ENCODE measurements at places on chromosomes 1 and 21. TPM values are rescaled to one million over a fixed set of nuclear protein-coding genes. Genes with fewer than 3 reads are reported as not detected.

PADI1 gene
- total RNA-seq = not detected

TTC22 gene
- 17.8 TPM for total RNA-seq

IQGAP3 gene
- total RNA-seq = 0.21 TPM

CELA3A gene
- total RNA-seq = not detected

RAB7B gene
- not detected for total RNA-seq

WDR64 gene
- not detected for total RNA-seq

MMP23B gene
- 82.9 TPM for total RNA-seq

CLEC20A gene
- not detected for total RNA-seq

RNF187 gene
- total RNA-seq = 68.6 TPM

GRCh38 chr1:246728311-246728710 lies 4.1 kb downstream of the SCCPDH start:
- no peak for DNase-seq

- no peak for DNase-seq
Measured at GRCh38 chr1:223557130-223557475, 108.4 kb downstream of the CAPN8 start.

GRCh38 chr1:174998569-174999215 lies 1.1 kb upstream of the CACYBP start:
- peak; percentile 84 for DNase-seq

GRCh38 chr1:115301438-115302020 lies 36.5 kb downstream of the NGF start:
- no peak for DNase-seq

DNA sequence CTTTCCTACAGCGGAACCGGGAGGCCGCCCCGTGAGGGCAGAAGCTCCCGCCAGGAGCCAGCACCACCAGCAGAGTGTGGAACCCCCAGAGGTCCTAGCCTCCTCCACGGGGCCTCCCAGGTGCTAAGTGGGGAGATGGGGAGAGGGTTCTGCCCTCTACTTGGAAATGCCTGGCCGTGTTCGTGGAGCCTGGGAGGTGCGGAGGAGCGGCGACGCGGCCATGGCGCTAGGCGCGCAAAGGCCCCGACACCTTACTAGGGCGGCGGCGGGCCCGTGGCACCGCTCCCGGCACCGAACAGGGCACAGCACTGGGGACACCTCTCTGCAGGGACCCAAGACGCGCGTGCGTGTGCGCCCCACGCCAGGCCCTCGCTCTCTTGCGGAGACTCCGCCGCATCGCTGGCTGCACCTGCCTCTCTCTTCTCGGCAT lies 1.3 kb upstream of the CACNA1E start:
- DNase-seq = no peak

GRCh38 chr1:32878183-32878582 lies 7.5 kb upstream of the FNDC5 start:
- DNase-seq = no peak

GRCh38 chr21:17786851-17787181 lies 32.3 kb downstream of the C21orf91 start:
- no peak for DNase-seq

GRCh38 chr1:3113047-3113740 lies 44.2 kb downstream of the PRDM16 start:
- no peak for DNase-seq

- no peak for DNase-seq
Measured at GRCh38 chr1:41794031-41794430, 124.7 kb downstream of the HIVEP3 start.

- DNase-seq = no peak
Measured at GRCh38 chr1:109732390-109732881, 8.4 kb downstream of the GSTM3 start.

DNA sequence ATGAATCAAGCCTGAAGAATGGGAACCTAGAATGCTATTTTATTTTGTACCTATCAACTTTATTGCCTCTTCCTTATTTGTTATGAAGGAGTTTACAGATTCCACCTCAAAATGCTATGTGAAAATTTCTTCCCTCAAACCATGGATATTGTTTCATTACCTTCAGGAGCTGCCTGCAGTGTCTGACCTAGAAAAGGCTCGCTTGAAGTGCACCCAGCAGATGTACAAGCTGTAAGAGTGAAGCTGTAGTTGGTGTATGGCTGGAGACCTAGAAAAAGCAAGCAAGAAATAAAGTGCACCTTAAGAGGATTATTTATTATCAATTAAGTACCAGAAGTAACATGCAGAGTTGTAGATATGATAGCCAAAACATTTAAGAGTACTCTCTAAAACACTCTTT lies 199.4 kb downstream of the KCTD3 start:
- no peak for DNase-seq

- DNase-seq = no peak
Measured at GRCh38 chr1:43275826-43276620, 6.2 kb downstream of the TMEM125 start.

GRCh38 chr1:54653036-54653435 lies 11.4 kb downstream of the MROH7 start:
- DNase-seq = no peak

- DNase-seq = no peak
Measured at GRCh38 chr1:151371370-151372057, 991 bp downstream of the SELENBP1 start.

DNA sequence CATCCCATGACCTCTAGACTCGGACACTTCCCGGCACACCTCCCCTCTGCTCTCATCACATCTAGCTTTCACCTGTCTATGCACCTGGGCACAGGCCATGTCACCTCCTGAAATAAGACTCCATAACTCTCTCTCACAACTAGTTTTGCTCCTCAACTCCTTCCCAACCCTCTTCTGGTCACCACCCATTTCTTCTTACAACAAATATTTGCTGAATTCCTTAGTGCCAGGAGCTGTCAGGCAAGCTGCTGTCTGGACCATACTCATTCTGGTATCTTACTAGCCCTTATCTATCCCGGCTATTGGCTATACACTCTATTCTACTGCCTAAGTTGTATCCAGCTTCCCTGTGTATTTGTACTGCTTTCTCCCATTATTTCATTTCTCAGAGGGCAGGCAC lies 49.1 kb downstream of the LRRC71 start:
- DNase-seq = no peak

- no peak for DNase-seq
Measured at GRCh38 chr1:26602378-26602959, 72.9 kb downstream of the RPS6KA1 start.

DNA sequence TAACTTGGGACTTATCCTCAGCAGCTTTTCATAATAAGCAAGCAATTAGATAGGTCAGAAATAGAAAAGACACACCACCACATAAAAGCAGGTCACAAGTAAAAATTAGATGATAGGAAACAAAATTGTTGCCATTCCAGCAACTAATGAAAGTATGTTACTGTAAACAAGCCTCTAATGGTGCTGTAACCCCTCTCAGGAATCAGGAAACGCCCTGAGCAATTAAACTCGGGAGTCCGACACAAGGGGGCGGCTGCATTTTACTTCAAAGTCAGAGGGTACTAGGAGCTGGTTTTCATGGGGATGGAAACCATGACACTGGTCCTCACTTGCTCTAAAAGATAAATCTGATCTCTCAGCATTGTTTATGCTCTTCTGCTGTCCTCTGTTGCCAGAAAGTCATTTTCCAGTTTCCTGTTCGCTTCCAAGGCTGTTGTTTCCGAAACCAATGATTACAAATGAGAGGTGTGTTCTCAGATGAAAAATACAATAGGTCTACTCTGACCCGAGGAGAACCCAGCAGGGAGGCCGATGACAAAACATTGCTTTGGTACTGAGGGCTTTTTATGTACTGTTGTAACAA lies 93.4 kb downstream of the TGFBR3 start:
- DNase-seq = no peak

DNA sequence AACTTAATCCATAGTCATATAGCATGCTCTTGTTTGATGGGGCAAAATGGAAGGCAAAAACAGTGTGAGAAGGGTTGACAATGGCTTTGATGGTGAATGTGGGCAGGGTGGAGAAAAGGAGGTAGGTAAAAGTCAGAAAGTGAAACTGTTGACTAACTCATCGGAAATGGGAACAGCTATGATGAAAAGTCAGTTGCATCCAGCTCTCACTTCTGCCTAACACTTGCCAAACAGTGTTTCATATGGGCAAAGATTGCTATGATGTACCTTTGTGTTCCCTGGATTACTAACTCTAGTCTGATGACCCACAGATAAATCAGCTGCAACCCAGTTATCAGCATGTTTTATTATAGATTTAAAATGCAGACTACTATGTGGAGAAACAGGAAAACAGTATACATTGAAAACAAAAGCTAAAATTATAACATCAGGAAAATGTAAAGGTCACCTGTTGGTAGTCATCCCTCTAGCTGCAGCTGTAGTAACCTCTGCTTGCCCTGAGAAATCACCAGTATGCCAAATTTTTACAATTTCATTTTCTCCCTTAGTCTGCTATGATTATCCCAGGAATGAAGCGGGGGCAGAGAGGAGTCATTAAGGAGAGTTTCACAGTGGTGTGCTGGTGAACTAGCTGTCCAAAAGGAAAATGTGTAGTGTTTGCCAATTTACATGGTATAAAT lies 11.7 kb downstream of the TNFSF18 start:
- DNase-seq = no peak

- no peak for DNase-seq
Measured at GRCh38 chr1:223709598-223709997, 2.7 kb upstream of the CAPN2 start.

DNA sequence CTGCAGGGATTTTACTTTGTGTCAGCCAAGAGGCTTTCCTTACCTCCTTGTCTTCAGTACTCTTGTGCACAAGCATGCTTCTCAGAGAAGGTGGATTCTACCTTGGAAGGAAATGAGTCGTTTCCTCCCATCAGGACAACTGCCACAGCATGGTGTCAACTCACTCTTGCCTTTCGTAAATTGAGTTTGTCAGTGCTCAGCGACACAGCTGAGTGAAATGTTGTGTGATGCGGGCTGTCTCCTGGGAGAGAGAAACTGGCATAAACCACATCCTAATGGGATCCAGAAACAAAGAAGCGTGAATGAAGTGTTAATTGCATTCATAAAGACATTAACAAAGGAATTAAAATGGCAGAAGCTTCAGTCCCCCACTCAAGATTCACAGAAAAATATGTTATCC lies 51.5 kb upstream of the SLC22A15 start:
- DNase-seq = no peak

DNA sequence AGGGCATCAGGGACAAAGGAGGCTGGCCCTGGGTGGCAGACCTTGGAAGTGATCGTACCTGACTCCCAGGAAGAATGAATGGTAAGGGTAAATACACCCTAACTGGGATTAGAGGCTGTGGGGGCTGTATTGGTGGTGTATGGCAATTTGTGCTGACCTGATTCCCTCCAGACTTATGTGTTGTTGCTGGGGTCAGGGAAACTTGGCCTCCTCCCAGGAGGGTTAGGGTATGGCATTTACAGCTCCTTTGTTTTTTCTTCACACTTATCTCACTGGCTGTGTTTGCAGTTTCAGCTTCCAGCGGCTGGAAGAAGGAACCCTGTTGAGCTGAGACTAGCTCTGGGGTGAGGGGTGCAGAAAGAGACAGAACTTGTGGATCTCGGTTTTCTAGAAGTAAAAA lies 8.2 kb downstream of the VANGL1 start:
- DNase-seq = no peak

DNA sequence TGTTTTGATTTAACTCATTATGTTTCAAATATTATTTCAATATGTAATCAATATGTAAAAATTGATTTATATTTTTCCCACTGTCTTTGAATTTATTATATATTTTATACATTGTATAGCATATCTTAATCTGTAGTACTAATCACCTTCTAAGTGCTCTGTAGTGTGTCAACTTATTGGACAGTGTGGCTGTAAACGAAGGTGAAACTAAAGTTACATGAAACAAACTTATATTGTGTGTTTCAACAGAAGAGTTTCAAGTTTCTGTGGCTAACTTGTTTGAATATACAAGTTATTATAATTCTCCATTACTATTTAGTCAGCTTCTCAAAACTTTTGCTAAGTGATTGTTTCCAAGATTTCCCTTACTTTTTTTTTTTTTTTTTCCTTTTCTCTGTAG lies 175.8 kb downstream of the DHRS3 start:
- no peak for DNase-seq

DNA sequence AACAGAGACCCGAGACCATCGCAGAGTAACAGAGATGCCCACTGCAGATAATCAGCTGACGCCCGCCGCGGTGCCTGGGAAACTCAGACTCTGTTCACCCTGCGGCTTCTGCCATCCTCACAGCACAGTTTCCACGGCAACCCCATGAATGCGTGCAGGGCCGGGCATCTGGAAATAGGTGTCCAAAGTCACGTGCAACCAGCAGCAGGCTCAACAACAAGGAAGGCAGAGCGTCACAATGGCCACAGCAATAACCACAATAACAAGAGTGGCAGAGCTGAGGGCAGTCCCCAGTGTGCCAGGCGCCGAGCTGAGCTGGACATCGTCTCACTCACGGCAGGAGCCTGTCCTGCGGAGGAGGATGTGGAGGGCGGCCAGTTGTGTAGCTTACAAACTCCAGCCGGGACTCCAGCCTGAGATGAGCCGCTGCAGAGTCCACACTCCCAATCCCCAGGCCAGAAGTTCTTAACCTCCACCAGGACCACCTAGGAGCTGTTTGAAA lies 102.0 kb downstream of the CRYAA start:
- no peak for DNase-seq

DNA sequence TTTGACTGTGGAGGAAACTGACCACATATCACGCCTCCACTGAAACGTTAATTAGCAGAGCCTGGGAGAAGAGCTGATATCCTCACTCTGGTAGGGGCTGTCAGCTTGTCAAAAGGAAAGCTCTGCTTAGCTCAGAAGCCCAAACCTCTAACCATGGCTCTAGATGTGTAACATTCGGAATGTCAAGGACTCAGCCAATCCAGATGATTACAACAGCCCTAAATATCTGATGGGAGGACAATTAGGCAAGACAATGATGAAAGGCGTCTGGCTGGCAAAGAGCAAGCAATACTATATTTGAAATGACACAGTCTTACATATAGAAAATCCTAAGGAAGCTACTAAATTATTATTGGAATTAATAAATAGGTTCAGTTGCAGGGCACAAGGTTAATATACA lies 45.7 kb upstream of the COX20 start:
- DNase-seq = no peak

Measured in natural killer cell (primary cell).